ENCODE measurements at places on chromosomes 6 and 20. TPM values are rescaled to one million over a fixed set of nuclear protein-coding genes. Genes with fewer than 3 reads are reported as not detected.

Gene EMILIN3
- total RNA-seq: not detected

Gene SLC22A2
- total RNA-seq: not detected

Gene CD83
- total RNA-seq: 62.3 TPM

Gene POPDC3
- total RNA-seq: not detected

Gene SPATA25
- total RNA-seq: 1.3 TPM

Gene MRPL18
- 24.9 TPM for total RNA-seq

Gene CFAP61
- not detected for total RNA-seq

Gene SYTL3
- total RNA-seq: 28.9 TPM

Gene CDC5L
- 17.8 TPM for total RNA-seq

DNA sequence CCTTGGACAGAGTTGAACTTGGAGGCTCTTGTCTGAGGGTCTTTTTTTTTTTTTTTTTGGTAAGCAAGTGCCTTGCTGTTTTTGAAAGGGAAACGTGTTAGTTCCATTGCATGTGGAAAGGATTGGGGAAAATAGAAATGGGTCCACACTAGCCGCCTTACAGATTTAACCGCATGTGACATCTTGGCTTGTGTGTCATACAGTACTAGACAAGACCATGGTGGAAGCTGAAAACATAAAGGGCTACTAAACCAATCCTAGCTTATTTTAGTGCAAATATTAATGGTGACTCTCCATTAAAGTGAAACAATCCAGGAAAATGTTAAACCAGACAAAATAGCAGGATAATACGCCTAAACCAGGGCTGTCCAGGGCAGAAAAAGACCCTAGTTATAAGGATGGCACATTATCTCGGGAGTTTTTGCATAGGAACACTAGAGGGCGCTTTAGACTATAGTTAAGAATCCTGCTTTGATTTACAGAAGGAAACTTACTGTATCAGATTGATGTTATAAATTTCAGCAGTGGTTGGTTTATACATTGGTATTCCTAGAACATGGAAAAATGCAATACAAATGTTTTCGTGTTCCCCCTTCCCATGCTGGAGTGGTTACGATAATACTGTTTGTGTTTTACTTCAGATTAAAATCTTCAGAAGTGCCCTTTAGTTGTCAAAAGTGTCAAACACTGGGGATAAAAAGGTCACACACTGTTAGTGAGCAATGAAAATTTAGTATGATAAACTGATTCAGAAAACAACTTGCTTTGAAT is 59.8 kb upstream of the DEK start:
- no peak for DNase-seq

DNA sequence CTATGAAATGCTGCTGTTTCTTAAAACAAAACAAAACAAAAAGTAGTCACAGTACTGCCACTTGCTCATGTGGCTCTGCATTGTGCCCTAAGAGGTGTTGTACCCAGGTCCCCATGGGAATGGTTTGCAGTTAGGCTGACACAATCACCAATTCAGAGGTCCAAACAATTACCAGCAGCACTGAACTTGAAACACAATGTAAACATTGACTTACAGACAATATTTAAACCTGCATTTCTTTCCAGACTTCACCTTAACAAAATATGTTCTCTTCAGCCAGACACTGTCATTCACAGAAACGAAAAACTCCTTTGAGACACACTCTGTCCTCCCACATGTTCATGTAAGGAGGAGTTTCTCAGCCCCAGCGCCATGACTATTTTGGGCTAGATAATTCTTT is 206.8 kb upstream of the ARG1 start:
- DNase-seq: no peak

GRCh38 chr6:141313986-141314385 is 818.7 kb upstream of the GJE1 start:
- DNase-seq: no peak

DNA sequence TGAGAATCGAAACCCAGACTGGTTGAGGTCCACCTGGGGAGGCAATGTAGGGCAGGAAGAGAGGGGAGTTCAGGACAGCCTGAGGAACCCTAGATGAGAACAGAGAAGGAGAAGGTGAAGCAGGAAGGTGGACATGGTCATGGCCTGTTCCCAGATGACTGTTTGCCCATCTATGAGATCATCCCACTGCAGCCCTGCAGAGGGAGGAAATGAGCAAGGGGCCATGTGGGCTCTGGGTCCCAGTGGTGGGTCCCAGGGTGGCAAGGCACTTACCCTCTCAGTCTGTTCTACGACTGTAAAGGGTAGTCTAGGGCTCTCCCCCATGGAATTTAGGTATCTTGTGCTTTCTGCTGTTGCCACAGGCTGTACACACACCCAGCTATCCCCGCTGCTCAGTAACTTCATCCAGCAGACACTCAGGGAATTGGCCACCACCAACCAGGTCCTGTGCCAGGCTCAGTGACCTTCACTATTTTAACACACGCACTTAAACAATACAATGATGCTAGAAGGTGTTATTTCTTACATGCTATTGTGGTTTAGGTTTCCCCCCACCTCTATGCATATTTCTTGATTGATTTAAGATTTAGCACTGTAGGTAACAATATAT is 89.8 kb downstream of the TOX2 start:
- no peak for DNase-seq

GRCh38 chr20:2051946-2052345 is 49.7 kb upstream of the STK35 start:
- DNase-seq: no peak

GRCh38 chr6:157461000-157461915 is 80.3 kb downstream of the ZDHHC14 start:
- DNase-seq: no peak

- no peak for DNase-seq
Observed at GRCh38 chr6:151796842-151797530, 10.5 kb upstream of the ESR1 start.

DNA sequence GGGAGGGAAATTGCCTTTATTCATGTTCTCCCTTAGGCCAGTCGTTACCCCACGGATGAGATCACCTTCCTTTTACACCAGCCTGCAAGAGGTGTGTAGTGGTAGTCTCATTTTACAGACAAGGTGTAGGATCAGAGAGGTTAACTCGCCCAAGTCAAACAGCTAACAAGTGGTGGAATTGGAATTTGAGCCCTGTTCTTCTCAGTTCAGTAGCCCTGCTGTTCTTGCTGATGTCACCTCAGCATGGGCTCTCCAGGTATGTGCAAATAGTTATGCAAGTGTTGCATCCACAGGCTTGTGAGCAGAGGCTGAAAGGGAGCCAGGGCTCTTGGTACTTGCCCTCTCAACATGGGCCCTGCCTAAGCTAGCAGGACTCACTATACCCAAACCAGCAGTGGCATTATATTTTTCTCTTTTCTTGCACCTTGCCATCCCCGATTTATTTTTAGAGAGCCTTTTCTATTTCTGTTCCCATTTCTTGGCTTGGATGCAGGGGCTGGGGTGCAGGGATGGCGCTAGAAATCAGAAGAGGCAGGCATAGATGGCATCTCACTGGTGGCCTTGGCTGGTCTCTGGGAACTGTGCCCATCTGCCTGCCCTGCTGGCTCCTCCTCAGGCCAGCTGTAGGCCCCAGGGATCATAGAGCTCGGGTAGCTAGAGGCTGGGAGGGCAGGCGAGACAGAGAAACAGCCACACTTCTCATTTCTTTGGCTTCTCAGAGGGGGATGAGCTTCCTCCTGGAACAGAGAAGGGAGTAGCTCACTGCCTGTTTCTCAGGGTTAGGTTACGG is 18.2 kb downstream of the PPARD start:
- DNase-seq: no peak

DNA sequence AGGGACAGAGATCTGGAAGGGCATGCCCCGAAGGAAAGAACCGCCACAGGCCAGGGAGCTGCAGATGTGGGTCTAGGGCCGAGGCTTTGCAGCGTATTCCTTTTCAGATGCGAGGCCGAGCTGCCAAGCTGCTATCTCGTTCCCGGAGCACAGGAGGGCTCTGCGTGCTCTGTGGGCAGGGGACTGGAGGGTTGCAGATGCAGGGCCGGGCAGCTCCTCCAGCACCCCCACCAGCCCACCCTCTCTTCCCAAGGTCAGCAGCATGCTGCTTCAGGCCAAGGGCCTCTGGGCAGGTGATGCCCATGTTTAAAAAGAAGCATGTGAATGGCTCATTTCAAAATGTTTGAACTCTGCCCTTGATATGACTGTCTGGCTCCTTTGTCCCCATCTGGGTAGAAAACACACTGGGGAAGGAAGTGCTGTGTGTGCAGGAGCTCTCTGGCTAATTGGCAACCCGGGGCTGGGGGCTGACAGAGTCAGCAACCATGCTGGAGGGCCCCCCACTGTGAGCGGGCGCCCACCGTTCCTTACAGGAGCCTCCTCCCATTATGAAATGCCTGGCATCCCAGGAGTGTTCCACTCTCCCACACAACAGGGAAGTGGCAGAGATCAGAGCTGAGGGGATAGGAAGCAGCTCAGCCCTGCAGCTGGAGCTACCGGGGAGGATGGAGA is 353.3 kb downstream of the ZFAND3 start:
- DNase-seq: no peak

DNA sequence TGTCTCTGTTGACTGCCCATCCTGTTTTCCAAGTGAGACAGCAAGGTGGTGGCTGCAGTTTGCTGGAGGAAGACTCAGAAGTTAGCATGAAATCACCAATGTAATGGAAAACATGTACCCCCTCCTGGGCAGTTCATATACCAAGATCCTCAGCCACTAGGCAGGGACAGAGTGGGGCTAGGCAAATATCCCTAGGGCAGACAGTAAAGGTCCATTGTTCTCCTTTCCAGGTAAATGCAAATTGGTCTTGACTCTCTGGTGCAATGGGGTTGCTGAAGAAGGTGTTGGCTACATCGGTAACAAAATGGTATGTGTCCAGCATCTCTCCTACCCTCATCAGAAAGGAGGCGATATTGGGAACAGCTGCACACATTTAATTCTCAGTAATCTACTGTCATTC is 233.6 kb upstream of the SOX4 start:
- no peak for DNase-seq

DNA sequence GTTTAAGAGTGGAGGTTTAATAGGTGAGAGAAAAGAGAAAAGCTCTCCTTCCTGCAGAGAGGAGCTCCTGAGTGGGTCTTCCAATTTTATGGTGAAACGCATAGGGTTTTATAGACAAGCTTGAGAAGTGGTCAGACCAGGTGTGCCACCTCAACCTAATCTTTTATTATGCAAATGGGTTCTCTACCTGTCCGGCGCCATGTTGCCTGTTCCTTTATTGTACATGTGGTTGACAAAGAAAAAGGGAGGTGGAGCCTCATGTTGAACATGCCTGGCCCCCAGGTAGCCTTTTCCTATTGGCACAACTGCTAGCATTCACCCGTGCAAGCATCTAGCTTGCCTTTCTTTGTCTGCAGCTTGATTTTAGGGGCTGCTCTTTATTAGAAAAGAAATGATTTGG is 115.9 kb upstream of the F13A1 start:
- no peak for DNase-seq

DNA sequence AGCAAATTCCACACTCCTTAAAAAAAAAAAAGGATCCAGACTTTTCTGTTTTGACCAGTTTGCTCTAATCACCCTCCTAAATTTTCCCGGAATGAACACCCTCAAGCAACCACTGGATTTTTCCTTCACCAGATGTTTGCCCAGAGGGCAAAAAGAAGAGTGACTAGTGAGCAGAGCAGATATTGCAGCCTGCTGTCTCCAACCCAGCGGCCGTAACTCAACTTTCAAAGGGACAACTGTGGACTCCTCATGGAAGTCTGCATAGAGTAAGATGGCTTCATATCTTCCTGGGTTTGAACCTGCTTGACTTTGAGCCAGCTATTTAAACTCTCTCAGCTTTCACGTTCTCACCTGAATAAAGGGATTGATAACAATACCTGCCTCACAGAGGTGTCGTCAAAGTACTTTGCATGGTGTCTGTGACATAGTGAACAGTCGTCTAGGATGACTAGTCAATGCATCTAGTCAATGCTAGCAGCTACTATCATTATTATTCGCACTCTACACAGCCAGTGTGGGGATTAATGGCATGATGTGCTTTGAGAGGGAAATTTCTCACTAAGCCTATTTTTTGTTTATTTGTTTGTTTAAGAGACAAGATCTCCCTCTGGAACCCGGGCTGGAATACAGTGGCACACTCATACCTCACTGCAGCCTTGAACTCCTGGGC is 92.2 kb upstream of the HIVEP1 start:
- DNase-seq: no peak

DNA sequence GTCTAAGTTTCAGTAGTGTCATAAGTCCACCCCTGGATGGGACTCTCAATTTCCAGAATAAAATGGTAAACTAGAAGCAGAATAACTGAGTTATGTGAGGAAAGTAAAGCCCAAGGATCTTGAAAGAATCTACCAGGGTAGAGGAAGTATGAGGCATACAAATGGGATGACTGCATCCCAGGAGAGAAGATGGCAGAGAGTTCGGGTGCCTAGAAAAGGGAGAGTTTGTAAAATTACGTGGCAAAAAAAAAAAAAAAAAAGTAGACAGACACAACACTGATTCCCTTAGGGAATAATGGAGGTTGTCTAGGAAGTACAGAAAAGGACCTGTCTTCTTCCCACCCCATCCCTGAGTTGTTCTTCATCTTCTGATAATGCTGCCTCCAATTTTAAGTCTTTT is 3.4 kb downstream of the GABBR1 start:
- DNase-seq: no peak
